ENCODE measurements at places on chromosomes 6 and 20.

GRCh38 chr20:48972816-48973215 lies 51.3 kb downstream of the ARFGEF2 start:
- no peak for DNase-seq

DNA sequence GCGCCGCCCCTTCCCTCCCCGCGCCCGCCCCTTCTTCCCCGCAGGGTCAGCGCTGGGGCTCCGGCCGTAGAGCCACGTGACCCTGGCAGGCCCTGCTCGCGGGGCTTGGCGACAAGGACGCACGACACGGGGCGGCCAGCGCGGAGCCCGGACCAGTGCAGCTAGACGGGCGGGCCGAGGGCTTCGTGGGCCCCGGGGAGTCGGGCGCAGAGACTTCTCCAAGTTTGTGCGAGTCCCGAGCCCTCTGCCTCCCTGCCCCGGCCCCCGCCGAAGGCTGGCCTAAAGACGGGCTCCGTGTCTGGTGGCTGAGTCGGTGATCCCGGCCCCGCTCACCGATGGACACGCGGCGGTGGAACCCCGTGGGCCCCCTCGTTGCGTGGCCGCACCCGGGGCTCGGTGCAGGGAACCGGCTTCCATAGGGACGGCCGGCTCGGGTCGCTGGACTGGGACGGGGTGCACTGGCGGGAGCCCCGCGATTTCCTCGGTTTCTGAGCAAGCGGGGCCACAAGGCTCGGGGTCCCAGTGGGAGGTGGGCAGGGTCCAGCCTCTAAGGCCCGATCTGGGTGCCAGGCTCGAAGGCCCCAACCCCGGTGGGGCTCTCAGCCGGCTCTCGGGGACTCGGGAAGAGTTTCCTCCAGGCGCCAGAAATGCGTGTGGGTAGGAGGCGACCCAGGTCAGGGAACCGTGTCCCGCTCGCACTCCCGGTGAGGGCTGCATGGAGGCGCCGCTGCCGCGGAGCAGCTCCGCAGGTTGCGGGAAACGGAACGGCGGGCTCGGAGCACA lies 452 bp upstream of the GATA5 start:
- no peak for DNase-seq

- DNase-seq, result no peak
Measured at GRCh38 chr6:17004269-17004668, 97.6 kb upstream of the STMND1 start.

DNA sequence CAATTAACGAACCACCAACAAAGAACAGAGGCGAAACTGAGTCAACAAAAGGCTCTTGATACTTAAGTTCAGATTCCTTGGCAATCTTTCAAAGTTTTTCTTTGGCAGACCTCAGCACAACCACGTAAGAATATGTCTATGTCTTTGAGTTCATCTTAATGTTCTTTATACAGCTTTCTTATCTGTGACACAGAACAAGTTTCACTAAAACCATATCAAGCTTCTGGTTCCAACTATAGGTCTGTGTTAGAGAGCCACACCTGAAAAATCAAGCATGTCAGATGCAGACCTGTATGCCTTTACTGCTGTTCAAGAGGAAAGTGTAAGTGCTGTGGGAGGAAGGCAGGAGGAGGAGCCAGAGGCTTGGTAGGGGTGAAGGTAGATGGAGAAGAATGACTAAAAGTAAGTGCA lies 271.3 kb downstream of the KHDC1L start:
- no peak for DNase-seq

GRCh38 chr6:26428206-26428605 lies 12.1 kb upstream of the BTN3A3 start:
- no peak for DNase-seq

DNA sequence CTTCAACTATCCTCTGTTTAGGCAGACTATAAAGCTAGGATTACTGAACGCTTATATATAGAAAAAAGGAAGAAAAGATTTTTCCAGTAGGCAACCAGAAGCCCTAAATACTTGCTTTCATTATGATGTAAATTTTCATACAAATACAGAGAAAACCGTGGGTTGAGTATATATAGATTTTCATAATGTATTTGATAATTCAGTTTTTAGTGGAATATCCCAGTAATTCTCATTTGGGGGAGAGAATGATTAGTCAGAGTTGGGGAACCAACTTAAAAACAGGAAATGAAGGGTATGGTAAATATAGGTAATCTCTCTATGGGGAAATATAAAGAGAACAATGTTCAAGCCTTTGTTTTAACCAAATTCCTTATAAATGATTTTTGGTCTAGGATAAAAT lies 154.0 kb upstream of the CITED2 start:
- no peak for DNase-seq

GRCh38 chr6:80530103-80530502 lies 423.6 kb downstream of the BCKDHB start:
- DNase-seq, result no peak

GRCh38 chr6:27951040-27951439 lies 6.0 kb upstream of the OR2B6 start:
- no peak for DNase-seq

Data from NCI-H1694 (cell line).